ENCODE measurements at places on chromosomes 5 and 9.
A peak's percentile ranks its signal among the peaks of the same experiment; 100 is the strongest.

DNA sequence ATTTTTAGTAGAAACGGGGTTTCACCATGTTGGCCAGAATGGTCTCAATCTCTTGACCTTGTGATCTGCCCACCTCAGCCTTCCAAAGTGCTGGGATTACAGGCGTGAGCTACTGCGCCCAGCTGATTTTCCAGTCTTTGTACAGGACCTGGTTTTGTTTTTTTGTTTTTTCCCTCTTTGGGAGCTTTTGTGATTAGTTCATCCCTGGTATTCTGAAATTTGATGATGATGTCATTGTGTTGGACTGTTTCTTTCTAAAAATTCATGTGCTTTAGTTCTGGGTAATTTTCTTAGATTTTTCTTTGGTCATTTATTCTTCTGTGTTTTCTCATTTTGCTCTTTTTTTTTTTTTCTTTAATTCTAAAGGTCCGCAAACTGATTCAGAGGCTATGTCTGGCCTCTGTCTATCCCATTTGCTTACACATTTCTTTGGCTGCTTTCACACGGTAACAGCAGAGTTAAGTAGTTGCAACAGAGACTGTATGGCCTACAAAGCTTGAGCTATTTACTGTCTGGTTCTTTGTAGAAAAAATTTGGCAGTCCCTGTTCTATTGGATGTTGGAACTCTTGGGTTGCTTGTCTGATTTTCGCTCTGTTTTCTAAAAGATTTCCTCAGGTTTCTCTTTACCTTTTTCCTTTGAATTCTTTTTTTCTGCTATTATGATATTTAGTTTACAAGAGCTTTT is 24.8 kb downstream of the STX17 start:
- no peak for DNase-seq

GRCh38 chr9:127863191-127863621 is 8.7 kb upstream of the ENG start:
- DNase-seq, result no peak

DNA sequence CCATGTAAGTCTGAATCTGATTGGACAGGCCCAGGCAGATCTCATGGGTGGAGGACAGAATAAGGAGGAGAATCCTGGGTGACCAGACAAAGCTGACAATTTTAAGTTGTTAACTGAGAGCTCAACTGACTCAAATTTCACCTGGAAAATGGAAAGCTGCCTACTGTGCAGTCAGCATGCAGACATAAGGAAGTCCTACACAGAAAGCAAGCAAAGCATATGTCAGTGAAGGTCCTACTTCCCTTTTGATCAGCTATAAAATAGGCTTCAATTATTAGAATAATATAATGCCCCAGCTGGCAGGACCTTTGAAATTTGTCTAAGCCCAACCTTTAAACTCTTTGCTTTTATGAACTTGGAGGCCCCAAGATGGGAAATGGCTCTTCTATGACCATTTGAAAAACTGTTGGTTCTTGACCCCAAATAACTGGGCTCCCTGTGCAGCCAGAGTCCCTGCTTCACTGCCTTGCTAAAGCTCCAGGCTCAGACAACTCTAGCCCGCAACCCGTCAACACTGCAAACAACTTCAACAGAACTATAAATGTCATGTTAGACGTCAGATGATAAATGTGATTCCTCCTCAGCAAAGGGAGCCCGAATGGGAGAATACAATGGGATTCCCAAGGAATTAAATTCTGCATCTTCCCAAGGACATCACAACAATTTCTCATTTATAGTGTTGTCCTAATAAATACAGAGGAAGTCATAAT is 118.9 kb upstream of the ADRA1B start:
- no peak for DNase-seq

DNA sequence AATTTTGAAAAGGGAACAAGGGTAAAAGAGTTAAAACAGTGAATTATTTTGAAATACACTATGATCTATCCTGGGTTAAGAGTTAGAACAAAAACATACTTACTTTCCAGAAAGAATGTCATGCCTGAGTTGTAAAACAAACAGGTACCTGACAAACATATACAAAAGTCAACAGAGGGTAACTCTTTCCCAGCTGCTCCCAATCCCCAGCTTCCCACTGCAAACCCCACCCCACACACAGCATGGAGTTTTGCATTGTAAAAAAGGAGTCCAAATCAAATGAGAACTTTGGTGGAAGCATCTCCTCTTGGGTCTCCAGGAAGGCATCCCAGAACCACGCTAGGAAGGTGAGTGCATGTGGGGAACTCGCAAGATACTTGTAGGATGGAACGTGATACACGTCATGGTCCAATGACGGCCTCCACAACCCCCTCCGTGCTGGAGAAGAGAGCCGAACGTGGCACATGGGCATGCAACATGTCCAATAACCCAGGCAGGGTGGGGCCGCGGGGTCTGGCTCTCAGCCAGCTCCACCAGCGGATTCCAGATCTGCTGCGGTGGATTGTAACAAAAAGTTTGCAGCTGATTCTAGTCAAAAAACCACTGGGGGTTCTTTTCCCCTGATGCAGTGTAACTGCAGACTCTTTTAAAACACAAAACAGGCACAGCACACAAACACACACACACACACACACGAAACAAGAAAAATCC is 55.8 kb downstream of the EPB41L4B start:
- DNase-seq, result no peak

DNA sequence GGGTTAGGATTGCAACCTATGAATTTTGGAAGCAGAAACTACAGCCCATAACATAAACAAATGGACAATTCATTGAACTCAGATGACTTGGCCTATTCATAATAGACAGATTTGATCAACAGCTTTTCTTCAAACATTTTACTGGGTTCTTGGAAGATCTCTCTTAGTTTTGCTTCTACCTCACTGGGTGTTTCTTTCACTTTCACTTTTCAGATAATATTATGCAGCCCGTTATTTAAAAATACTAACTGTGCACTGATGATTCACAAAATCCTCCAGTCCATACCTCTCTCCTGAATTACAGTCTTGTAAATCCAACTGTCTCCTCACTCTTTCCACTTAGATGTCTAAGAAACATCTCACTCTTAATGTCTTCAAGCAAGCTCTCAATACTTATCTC is 183.5 kb upstream of the IRX1 start:
- DNase-seq, result no peak

- DNase-seq, result peak; percentile 23
Measured at GRCh38 chr5:37847978-37848425, 8.2 kb upstream of the GDNF start.

DNA sequence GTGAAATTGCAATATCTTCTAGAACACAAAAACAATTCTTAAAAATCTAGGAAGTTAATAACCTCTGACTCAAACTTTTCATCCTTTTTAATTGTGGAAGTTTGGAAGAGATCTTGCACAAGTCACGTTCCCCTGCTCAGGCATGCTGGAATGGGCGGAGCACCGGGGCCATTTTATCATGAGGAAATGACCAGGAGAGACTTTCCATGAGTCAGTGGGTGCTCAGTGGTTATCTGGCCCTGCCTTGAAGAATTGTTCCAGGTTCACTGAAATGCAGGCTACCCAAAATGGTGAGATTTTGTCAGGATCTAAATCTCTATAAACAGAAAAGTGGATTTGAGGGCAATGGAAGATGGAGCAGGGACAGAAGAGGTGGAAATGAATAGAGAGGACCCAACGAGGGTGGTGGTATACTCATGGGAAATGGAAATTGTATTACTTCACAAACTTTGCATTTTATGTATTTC is 61.2 kb downstream of the FYB1 start:
- peak; percentile 71 for DNase-seq

- no peak for DNase-seq
Measured at GRCh38 chr5:118009741-118010297, 978.5 kb downstream of the DTWD2 start.

DNA sequence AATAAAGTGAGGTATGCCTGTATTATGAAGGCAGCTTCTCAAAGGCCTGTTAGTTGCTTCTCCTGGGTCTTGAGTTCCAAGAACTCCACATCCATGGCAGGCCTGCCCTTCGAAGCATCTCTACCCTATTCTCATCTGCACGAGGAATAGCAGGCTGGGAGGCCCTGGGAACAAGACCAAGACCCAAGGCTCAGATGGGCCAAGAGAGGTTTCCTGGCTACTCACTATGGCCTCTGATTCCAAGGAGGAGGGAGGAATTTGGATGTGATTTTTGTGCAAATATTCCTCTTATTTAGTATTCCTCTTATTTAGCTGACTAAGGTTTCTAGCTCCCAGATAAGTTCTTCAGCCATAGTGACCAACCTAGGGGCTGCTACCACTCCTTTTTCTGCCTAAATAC is 151.3 kb downstream of the SAXO1 start:
- no peak for DNase-seq

- DNase-seq, result peak; percentile 87
Measured at GRCh38 chr5:150637245-150638052, 3.0 kb upstream of the SYNPO start.

DNA sequence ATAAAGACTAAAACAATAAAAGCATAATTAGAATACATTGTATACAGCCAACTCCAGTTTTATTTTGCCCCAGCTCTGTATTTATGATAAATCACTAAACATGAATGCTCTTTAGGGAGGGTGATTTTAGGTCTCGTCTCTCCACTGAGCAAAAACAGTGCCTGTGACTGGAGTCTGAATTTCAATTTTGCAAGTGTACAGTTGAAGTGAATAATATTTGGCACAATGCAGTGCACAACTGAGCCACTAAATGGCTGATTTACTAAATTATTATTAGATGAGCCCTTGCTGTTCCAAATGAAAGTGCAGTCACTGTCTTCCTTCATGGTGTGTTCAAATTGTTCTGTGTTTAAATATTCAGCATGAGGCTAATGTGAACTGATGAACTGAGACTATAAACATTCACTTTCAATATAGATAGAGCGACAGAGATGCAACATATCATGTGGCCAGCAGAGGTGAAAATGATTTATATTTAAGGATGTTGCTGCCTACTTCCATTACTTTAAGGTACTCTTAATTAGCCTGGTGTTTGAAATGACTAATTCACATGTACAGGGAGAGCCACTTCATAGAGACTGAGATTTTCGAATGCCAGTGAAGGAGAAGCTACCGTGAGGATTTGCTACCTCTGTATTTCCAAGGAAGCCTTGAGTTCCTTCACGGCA is 375.1 kb downstream of the EBF1 start:
- no peak for DNase-seq
